ENCODE measurements at places on chromosomes 5 and 9.

- DNase-seq, result no peak
Observed at GRCh38 chr5:130286971-130287370, 382.7 kb downstream of the CHSY3 start.

DNA sequence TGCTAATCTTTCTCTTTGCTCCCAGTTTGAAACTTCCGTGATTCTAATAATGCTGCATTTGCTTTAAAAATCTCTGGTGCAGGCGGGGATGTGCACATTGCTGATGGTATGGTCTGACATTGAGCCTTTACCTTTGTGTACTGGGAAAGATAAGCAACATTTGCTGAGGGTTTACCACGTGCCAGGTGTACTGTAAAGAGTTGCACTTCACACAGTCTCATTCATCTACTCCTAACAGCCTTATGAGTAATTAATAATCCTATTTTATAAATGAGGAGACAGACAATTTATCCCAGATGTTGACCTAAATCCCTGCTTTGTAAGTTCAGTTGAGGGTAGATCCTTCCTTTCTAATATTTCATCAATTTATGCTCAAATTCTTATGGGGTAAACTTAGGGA lies 726 bp upstream of the ADGRV1 start:
- DNase-seq, result no peak

DNA sequence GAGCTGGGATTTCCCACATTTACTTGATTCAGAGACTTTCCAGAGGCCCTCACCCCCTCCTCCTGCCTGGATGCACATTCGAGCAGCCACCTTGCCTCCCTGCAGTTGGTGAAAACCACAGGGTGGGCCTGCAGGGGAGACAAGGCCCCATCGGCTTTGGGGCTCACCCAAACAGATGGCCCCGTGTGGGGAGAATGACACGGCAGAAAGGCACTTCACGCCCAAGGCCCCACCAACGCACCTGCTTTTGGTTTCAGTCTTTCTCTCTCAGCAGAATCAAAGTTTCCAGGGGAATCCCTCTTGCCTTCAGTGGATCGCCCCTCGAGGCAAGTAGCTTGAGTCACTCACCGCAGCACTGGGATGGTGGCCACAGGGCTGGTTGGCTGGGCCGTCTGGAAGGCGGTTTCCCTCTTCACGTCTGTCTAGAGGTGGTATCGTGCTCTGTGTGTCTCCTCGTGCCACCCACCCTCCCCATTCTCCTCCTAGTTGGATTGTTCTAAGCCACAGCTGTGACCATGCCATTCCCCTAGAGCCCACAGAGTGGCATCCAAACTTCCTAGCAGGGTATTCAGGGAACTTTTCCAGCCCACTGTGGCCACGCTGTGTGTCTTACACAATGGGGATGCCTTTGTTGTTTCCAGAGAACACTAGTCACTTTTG lies 31.8 kb downstream of the SEC61B start:
- DNase-seq, result no peak

GRCh38 chr5:119449882-119450281 lies 2.4 kb upstream of the HSD17B4 start:
- no peak for DNase-seq

GRCh38 chr9:81609782-81610739 lies 79.3 kb downstream of the TLE1 start:
- no peak for DNase-seq

DNA sequence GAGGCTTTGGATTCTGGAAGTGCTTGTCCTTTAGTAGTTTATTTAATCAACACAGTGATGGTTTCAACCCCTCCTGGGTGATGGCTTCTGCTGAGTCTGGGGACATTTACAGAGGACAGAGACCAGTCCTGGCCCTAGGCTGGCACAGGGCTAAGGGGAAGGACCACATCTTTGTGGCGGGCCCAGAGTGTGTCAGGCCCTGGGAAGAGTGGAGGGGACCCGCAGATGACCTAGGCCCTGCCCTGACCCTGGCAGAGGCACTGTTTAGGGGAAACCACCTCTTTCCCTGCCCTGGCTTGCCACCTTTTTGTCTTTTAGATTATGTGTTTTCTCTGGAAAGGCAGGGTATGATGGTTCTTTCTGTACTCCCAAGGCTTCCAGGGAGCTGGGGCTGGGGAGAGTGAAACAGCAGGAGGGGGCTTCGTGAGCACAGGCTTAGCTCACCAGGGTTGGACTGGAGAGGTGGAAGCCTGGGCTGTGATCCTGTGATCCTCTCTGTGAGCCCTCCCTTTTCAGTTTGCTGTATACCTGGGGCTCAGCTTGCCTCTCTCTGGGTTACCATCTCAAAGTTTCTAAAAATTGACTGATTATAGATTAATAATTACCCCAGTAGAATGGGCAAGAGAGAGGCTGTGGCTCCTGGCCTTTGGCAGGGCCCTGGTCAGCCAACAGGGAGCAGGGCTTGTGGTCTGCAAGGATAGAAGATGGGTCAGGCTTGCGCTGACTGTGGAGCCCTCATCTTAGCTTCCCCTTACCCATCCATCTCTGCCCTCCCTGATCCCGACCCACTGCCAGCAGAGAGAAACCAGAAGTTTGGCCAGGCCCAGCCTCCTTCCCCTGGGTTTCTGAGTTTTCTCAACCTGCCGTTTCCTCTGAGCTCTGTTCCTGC lies 1.7 kb upstream of the SYNPO start:
- DNase-seq, result no peak

DNA sequence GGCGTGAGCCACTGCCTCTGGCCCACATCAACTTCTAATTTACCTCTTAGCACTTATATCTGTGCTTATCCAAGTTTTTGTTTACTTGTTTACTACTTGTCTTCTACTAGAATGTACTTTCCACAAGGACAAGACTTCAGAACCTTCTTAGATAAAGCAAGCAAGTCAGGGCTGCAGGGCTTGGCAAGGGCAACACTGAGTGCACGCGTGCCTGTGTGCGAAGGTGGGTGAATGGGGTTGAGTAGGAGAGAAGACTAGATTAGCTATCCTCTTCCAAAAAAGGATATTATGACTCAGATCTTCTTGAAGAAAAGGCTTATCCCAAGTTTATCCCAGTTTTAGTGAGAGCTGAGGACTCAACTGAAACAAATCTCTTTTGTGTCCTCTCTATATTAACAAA lies 19.3 kb downstream of the AK3 start:
- no peak for DNase-seq

GRCh38 chr5:105688227-105688792 lies 1982.4 kb downstream of the EFNA5 start:
- DNase-seq, result no peak

- no peak for DNase-seq
Observed at GRCh38 chr9:90017679-90018078, 412.9 kb downstream of the GADD45G start.

DNA sequence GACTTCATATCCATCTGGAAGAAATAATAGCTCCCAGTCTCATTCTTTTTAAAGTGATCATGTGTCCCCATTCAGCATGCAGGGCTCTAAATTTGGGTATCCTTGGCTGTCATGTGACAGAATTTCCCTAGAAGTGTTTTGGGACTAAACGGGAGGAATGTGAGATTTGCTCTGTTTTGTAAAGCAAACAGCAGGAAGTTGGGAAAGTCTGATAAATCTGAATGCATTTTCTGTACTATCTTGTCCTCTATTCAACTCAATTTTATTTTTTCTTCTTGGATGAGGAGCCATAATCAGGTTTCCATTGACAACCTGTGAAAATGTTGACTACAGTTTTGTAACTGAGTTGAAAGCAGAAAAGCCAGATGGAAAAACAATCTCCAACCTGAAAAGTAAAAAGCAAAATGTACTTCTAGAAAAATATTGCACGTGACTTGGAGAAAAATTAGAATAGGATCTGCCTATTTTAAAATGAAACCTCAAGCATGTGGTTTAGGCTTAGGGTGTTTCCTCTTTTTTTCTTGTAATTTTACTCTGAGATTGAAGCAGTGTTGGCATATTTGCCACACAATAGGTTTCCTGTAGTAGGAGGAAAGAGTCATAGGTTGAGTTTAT lies 76.2 kb upstream of the IL6ST start:
- no peak for DNase-seq

DNA sequence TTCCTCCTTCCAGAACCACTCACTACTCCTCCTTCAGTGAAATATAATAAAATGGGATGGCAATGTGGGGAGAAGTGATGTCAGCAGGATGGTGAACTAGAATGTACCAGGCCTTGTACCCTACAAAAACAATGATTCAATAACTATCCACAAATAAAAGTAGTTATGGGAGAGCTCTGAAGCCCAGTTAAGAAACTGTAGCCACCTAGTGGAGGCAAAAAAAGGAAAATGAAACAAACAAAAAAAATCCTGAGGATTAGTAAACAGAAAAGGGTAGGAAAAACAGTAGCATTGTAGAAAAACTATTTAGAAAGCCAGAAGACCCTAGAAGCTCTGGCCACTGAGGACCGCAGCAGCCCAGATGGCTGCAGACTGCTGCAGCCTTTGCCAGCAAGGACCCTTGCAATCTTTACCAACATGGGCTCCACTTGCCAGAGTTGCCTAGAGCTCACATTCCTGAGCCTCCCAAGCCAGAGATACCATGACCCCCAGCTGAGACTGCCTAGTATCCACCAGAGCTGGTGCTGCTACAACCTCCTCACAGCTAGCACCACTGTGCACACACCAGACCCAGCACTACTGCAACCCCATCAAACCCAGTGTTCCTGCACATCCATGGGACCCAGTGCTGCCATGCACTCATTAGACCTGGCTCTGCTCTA lies 259.7 kb upstream of the MSX2 start:
- no peak for DNase-seq

GRCh38 chr5:77168879-77169244 lies 41.6 kb upstream of the PDE8B start:
- DNase-seq, result no peak

- no peak for DNase-seq
Observed at GRCh38 chr9:108158236-108158995, 668.8 kb upstream of the KLF4 start.

GRCh38 chr9:135156525-135157510 lies 69.3 kb downstream of the OLFM1 start:
- no peak for DNase-seq

GRCh38 chr5:115419846-115420585 lies 123.6 kb upstream of the CCDC112 start:
- DNase-seq, result no peak

GRCh38 chr5:116546033-116546742 lies 28.4 kb downstream of the SEMA6A start:
- no peak for DNase-seq

DNA sequence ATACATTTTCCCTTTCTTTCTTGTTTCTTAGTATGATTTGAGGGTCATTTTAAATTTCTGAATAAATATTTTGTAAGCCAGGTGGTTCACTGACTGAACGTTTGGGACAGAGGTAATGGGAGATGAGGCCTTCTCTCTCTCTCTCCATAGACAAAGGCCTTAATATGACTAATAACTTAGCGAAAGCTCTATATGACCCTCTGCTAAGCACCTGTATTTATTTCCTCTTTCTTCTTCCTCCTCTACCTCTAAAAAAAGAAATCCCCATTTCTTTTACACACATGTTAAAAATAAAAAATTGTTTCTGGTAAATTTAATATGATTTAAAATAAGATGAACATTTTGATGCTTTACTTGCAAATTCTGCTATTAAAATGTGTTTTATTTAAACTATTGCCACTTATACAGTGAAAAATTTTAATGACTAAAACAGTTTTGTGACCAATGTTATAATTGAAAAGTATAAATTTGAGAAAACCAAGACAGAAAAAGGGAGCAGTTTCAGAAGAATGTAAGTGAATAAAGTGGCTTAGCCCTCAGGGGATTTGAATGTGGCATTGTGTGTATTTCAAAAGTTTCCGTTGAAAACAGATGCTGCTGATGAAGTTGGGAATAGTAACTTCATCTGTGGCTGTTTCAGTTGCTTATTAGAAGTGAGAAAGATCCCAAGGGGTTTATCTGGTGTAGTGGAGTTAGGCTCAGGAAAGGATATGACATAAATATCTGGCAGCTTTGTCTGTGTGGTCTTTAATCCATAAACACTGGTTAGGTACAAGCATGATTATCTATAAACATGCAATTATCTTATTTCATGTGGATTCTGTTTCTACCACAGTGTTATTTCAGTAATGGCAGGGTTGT lies 128.6 kb upstream of the GRHPR start:
- no peak for DNase-seq

DNA sequence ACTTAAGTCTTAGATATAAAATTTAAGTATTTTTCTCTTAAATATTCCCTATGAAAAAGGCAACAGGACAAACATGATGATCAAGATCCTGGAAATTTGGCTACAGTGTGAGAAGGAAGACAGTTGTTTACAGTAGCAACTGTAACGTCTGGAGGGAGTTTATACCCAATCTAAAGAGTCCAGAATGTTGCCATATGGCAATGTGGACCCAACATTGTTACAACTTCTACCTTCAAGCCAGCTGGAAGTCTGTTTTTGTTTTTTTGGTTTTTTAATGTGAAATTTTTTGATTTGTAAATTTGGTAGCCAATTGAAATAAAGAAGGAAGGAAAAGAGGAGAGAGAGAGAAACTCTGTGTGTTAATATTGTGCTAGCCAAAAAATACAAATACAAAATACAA lies 233.4 kb downstream of the CHSY3 start:
- DNase-seq, result no peak

- DNase-seq, result no peak
Observed at GRCh38 chr9:136012651-136013050, 51.5 kb upstream of the UBAC1 start.

DNA sequence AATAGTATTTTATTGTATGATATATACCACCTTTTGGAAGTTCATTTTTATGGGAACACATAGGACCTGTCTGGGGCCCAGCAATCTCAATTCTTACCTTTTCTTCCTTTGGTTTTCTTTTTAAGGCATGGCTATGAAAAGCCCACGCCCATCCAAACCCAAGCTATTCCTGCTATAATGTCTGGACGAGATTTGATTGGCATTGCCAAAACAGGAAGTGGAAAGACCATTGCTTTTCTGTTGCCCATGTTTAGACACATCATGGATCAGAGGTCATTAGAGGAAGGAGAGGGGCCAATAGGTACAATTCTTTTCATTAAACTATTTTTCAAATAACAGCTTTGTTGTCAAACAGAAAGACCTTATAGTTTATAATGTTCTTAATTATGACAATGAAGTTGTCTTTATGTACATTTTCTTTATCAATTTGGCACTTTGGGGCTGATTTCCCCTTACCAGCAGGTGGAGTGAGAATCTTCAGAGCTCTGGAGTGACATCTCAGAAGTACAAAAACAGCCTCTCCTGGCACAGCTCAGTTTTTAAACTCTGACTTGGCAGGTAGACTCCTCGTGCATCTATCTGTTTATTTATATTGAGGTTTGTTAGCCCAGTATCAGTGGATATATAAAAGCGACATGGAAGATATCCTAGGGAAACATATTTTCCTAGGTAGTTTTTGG lies 25.8 kb downstream of the DDX46 start:
- no peak for DNase-seq

DNA sequence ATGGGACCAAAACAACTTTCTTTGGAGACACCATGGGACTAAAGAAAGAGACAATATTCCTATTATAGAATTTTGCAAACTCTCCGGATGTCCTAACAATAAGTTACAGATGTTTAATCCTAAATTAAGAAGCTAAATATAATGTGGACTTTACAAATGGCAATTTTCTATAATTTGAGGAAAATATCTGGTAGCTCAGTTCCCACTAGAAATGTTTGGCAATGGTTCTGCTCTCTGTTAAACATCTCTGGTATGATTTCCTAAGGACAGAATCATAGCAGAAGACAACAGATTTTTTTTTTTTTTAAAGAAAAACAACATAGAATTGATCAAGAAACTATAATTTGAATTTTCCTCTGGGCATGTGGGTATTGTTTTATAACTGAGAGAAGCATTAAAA lies 232.8 kb downstream of the ENC1 start:
- no peak for DNase-seq

GRCh38 chr9:92747459-92748232 lies 17.0 kb downstream of the BICD2 start:
- DNase-seq, result no peak
